CD4-positive, alpha-beta T cell treated with Interleukin-4 for 1 hour (primary cell): ENCODE measurements at places on chromosomes 7 and 10.

DNA sequence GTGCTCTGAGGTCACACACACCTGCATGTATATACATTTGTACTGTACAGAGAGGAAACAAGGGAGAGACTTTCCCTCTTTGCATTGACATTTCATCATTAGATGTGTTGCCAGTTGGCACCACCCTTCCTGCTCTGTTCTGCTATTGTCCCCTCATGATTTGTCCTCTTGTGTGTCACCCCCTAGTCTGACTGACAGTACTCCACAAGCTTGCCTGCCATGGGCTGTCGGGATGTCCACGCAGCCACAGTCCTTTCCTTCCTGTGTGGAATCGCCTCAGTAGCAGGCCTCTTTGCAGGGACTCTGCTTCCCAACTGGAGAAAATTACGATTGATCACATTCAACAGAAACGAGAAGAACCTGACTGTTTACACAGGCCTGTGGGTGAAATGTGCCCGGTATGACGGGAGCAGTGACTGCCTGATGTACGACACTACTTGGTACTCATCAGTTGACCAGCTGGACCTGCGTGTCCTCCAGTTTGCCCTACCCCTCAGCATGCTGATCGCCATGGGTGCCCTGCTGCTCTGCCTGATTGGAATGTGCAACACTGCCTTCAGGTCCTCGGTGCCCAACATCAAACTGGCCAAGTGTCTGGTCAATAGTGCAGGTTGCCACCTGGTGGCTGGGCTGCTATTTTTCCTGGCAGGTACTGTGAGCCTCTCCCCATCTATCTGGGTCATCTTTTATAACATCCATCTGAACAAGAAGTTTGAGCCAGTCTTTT, 9.4 kb downstream of the CLDN12 start:
- no peak for DNase-seq

DNA sequence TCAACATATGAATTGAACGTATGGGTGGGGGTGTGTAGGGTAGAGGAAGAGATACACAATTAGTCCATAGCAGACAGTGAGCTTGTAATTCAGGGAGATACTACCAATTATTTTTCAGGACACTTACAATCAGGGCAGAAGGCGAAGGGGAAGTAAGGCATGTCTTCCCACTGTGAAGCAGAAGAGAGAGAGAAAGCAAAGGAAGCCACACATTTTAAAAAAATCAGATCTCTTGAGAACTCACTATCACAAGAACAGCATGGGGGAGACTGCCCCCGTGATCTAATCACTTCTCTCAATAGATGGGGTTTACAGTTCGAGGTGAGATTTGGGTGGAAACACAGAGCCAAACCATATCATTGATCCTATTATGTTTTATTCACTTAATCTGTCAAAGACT, 116.4 kb upstream of the RPA3 start:
- no peak for DNase-seq

- DNase-seq: no peak
Measured at GRCh38 chr10:125118011-125118611, 42.3 kb downstream of the CTBP2 start.

GRCh38 chr10:106992055-106992454, 172.5 kb downstream of the SORCS1 start:
- DNase-seq: no peak

DNA sequence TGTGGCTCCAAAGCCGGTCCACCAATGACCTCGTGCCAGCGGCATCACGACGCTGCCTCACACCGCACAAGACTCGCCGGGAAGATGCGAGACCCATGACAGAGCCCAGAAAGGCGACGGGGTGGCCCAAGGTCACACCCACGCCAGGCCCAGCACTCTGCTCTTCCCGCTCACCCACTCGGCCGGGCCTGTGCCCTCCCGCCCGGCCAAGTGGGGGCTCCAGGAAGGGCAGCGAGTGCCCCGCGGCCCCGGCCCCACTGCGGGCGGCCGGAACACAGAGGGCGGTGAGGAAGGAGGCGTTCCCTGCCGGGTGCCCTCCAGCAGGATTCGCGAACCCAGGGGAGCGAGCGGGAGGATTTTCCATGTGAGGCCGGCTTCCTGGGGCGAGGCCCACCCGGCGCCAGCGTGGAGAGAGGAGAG, 56.3 kb downstream of the PDGFA start:
- DNase-seq: no peak

- no peak for DNase-seq
Measured at GRCh38 chr7:131803816-131804215, 247.4 kb upstream of the PODXL start.

DNA sequence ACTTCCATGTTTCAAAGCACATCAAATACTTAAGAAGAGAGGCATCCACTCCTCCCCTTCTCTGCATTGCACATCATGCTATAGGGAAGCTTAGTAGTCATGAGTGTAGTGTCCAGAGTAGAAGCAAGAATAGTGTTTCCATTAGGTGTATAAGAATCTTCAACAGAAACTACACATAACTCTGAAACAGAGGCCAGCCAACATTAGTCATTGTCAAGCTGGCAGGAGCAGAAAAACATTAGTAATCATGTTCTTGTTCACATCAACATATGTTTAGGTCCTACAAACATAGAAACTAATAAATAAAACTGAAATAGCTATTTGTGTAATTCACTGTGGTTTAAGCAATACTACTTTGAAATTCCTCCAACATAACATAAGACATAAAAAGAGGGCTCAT, 370.2 kb downstream of the PPP1R3A start:
- no peak for DNase-seq
